ENCODE measurements at places on chromosomes 5 and 9.

DNA sequence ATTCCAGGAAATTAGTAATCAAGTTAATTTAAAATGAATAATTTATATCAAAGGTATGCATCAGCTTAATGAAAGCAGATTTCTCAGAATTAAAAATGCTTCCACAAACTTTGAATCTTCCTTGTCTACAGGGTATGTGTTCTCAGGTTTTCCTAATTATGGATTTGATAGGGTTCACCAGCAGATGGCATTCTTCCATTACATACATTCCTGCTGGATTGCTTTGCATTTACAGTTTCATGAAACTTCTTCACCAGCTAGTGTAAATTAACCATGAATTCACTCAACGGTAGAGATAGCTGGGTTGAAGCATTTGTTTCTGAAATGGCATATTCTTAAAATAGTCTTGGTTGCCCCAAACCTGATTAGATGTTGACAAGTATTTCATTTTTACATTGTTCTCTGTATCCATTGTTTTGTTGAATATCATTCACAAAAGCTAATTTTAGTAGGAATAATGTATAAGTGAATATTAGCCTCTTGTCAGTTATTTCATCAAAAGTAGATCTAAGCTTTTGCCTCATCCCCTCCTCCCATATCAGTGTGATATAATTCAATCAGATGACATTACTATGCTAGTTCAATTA is 68.7 kb upstream of the WDR41 start:
- peak; percentile 71 for DNase-seq

- DNase-seq: peak; percentile 72
These were observed 8.8 kb upstream of the ADGRV1 start for GRCh38 chr5:90549729-90550275.

GRCh38 chr5:34547300-34548085 is 108.6 kb upstream of the RAI14 start:
- no peak for DNase-seq

GRCh38 chr5:173742432-173742816 is 126.0 kb upstream of the BOD1 start:
- no peak for DNase-seq

GRCh38 chr5:39314591-39314990 is 49.7 kb downstream of the C9 start:
- DNase-seq: no peak

GRCh38 chr5:126508251-126508961 is 85.2 kb downstream of the GRAMD2B start:
- DNase-seq: no peak

DNA sequence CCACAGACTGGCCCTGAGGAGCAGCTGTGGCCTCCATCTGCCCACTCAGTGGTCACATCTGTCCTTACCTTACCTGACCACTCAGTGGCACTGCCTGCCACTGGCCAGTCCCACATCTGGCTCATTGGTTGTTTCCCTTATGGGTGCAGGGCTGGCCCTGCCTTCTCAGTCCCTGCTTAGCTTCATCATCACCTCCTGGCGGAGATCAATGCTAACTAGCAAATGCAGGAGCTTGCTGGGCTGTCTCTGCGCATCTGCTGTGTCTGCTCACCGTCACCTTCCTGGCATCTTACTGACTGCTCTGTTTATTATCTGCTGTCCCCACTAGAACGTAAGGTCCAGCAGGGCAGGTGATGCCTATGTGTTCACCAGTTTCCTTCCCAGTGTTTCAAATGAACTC is 356.9 kb downstream of the SEMA5A start:
- DNase-seq: no peak

GRCh38 chr5:142486581-142486980 is 161.8 kb upstream of the SPRY4 start:
- DNase-seq: no peak

GRCh38 chr5:144503123-144503522 is 332.4 kb downstream of the KCTD16 start:
- no peak for DNase-seq

DNA sequence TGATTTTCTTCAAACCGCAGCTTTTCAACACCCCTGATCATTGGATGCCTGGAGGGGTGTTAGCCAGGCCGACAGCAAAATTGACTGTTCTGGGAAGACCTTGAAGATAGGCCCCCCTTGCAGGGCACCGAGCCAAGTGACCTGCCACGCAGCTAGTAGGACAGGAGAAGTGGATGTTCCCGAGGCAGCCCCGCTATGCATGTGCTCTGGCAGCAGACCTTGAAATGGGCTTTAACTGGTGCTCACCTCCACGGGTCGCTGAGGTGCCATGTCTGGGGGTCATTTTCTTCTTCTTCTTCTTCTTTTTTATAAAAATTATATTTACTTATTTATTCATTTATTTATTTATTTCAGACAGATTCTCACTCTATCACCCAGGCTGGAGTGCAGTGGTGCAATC is 12.6 kb downstream of the FGF18 start:
- DNase-seq: no peak

DNA sequence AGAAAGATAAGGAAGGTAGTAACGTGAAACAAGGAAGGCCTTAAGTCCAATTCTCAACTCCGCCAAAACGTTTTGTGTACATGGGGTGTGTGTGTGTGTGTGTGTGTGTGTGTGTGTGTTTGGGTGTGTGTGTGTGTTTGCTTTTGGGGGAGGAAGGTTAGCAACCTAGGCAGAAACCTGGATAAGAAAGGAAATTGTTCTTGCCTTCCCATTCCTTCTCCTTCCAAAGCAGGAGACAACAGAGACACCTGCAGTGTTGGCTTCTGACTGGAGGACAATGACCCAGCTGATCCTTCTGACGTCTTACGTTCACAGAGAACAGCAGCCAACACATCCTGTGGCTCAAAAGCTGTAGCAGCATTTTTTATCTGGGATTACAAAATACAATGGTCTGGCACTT is 4.1 kb upstream of the CCNG1 start:
- no peak for DNase-seq

DNA sequence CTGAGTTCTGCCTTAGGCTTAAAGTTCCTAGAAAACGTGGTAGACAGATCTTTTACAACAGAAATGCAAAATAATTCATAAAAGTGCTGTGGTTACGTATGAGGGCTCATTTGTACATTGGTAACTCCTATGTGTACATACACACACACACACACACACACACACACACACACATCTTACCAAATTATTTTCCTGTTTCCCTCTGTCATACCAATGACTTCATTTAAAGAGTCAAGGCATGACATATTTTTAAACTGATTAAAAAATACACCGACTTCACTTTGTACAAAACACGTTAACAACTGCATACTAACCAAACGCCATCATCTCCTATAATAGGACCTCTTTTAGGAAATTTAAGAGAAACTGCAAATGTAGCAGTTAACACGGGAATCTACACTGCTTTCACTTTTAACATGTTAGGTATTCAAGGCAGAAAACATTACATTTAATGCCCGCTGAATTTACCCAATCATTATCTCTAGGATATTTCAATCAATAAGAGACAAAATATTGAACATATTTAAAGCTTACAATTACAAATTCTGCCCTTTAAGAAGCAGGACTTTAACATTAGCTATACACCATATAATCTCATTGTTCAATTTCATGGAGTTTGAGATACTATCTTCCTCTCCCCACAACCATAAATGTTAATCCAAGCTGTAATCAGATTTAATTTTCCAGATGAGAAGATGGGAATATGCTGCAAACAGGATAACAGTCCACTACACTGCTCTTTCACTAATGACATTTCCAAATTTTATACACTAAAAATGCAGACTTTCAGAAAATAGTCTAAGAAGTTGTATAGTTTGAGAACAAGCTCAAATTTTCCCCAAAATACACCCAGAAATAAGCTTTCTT is 133.1 kb downstream of the DENND1A start:
- DNase-seq: no peak

GRCh38 chr9:94010980-94011533 is 55.9 kb upstream of the BARX1 start:
- no peak for DNase-seq

- DNase-seq: no peak
These were observed 22.4 kb upstream of the TRIM52 start for GRCh38 chr5:181283347-181283746.

DNA sequence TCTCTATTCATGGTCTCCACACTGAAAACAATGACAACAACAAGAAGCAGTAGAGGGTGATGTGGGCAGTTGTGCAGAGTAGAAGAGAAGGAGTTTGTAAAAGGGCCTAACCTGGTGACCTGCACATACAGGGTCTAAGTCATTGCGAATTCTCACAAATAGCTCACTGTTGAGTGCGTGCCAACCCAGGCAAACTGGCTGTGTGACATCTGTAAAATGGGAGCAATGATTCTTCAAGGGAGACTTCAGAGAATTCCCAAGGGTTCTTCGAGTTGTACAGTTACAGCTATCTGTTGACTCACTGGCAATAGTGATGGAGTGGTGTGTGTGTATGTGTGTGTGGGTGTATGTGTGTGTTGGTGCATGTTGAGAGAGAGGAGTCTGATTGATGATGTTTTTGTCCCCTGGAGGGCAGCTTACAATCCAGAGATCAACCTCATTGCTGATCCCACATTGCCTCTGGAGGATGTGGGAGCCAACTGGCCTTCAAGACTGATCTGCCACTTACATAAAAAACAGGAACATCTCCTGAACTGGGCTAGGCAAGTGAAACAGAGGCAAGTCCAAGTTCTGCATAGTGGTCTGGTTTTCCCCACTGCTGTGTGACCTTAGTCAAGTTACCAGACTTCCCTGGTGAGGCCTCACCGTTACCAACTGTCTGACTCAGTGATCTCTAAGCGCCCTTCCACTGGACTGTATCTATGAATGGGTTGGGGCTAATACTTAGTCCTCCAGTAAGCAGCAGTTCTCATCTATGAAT is 3.2 kb downstream of the FAT2 start:
- no peak for DNase-seq

- DNase-seq: no peak
These were observed 154.3 kb downstream of the NFIB start for GRCh38 chr9:14159440-14160216.

DNA sequence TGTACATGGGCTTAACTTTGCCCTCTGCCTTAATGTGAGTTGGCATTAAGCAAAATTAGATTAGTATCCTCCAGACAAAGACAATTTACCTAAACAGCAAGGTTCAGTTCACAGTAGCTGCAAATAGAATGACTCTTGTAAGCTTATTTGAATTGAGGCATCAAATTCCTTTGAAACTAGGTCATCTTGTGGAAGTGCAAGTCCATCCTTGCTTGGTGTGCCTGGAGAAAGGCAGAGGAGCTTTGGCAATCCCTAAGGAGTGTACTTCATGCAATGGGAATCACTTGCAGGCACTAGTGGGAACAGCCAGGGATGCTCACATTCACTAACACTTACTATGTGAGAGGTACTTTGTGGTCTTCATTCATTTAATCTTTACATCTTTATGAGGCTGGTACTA is 118.3 kb downstream of the DRD1 start:
- no peak for DNase-seq

GRCh38 chr9:959914-960313 is 16.5 kb upstream of the DMRT3 start:
- DNase-seq: no peak
